ENCODE measurements at places on chromosomes 12 and 14.
A peak's percentile ranks its signal among the peaks of the same experiment; 100 is the strongest.

DNA sequence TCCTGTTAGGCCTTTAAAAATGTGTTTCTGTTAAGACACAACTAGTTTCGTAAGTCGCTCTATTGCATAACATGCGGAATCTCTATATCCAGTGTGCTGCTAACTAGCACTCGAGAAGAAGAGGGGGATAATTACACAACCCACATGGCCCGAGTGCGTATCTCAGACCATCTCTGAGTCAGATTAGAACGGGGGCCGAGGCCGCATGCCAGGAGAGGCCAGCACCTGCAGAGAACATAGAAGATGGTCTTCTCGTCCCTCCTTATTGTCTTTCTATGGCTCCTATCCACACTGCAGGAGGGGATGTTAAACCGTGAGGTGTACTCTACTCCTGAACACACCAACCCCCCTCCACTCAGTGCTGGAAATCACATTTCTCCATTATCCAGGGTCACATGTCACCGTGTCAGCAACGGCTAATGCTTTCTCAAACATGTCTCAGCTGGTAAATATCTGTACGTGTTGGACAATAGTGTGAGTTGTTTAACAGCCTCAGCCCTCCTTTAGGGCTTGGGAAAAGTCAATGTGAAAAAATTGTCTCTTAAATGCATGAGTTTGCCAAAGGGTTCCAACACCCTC lies 56.3 kb downstream of the CCDC88C start:
- no peak for DNase-seq
- peaks cover 38% of the 10 kb centered on the region for H3K36me3 ChIP-seq
- peaks cover 29% of the 10 kb centered on the region for H3K4me1 ChIP-seq
- H3K27me3 ChIP-seq: no peaks in the 10 kb centered on the region
- peak overlapping the region; percentile 81 for H3K27ac ChIP-seq

- no peaks in the 10 kb centered on the region for H3K4me1 ChIP-seq
- no peak overlapping the region for H3K4me3 ChIP-seq
- no peaks in the 10 kb centered on the region for H3K36me3 ChIP-seq
- DNase-seq: no peak
These were observed 23.6 kb upstream of the USP44 start for GRCh38 chr12:95574799-95575452.

GRCh38 chr12:67667276-67668073 lies 18.9 kb downstream of the DYRK2 start:
- H3K36me3 ChIP-seq: no peaks in the 10 kb centered on the region
- DNase-seq: no peak
- H3K4me3 ChIP-seq: no peak overlapping the region
- no peak overlapping the region for H3K27ac ChIP-seq
- no peaks in the 10 kb centered on the region for H3K27me3 ChIP-seq

GRCh38 chr12:120956579-120957300 lies 21.6 kb upstream of the HNF1A start:
- no peak overlapping the region for H3K4me3 ChIP-seq
- no peaks in the 10 kb centered on the region for H3K36me3 ChIP-seq
- no peaks in the 10 kb centered on the region for H3K27me3 ChIP-seq
- no peaks in the 10 kb centered on the region for H3K4me1 ChIP-seq
- no peak overlapping the region for H3K27ac ChIP-seq
- no peak for DNase-seq
